ENCODE measurements at places on chromosomes 2 and 18.

DNA sequence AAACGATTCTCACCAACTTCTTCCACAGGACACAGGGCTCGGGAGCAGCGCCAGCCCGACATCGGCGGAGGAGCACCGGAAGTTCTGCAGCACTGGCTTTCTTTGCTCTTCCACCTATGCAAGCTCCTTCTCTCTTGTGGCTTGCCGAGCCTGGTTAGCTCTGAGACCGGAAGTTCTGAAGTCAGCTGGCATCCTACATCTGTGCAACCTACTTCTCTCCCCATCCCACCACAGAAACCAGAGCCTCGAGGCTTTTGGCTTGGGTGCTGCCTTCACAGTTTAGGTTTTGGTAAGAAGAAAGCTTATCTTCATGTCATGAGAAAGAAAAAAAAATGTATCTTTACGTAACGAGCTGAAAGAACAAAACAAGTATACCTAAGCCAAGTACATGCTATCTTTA, 111.7 kb downstream of the ANKRD44 start:
- DNase-seq, result no peak

DNA sequence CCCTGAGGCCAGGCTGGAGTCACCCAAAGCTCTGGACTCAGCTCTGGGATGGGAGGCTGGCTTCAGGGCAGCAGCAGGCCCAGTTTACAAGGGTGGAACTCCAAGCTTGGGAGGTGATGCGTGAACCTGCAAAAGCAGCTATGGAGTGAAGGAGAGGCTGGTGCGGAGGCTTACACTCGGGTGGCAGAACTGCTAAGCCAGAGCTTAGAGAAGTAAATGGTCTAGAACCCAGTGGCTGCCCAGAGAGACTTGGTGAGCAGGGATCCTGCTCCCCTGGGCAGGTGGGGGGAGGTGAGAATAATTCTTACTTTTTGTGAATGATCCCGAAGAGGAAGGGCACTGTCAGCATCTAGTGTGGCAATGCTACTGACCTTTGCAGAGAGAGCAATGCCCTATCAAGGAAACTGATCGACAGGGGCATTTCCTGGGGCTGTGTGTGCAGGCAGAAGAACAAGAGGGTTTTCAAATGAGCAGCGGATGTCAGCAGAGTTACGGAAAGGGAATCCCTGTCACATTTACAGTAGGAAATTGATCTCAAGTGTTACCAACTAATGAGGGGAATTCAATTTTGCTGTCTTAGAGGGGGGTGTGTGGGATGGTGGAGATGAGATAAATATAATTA, 80.4 kb downstream of the TGFA start:
- no peak for DNase-seq

DNA sequence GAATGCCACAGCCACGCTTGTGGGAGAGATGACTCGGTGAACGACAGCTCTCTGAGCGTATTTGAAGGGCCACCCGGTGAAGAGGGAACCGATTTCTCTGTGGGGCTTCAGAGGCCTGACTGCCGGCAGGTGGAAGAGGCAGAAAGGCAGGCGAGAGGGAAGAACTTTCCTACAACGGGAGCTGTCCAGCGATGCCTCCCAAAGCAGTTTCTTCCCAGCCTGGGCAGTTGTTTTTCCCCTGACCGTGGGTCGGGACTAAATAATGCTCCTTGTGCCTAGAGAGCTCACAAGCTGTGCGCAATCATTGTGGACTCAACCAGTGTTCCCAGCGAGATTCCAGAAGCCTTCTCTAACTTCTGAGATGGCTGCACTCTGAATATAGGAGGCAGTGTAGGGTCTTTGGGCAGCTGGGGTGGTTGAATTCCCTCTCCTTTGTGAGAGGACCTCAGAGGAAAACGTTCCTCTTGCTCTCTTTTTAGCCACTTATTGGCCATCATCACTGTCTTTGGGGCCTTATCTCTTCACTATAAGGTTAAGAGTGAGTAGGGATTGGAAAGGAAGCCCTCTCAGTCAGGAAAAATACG, 710 bp downstream of the SEC11C start:
- no peak for DNase-seq

DNA sequence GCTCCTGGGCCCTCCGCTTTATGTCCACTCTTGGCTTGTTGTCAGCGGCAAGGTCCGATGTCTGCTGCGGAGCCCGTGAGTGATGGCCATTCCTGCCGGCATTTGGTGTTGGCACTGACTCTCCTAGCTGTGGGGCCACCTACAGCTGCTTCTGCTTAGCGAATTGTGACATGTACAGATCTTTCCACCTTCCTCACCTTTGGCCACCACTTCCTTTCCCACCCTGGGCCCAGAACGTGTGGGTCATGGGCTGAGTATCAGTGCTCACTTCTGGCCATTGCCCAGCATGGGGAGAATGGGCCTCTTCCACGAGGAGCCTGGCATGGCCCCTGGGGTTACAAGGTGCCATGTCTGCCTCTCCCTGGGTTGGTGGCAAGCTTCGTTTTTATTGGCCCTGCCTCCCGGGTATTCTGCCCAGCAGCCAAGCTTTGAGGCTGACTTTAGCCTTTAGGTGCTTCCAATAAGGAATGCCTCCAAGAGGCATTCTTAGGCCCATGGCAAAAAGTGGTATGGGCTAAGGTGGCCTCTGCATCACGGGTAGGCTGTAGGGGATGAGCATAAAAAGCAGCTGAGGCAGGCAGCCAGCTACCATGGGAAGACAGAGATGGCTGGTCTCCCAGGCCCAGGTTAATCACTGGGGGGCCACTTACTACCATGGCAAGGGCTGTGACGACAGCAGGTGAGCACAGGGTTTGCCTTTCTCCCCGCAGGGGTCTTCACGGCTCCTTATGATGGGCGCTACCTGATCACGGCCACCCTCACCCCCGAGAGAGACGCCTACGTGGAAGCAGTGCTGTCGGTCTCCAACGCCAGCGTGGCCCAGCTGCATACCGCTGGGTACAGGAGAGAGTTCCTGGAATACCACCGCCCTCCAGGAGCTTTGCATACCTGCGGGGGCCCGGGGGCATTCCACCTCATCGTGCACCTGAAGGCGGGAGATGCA, 65.8 kb downstream of the EMILIN2 start:
- no peak for DNase-seq

DNA sequence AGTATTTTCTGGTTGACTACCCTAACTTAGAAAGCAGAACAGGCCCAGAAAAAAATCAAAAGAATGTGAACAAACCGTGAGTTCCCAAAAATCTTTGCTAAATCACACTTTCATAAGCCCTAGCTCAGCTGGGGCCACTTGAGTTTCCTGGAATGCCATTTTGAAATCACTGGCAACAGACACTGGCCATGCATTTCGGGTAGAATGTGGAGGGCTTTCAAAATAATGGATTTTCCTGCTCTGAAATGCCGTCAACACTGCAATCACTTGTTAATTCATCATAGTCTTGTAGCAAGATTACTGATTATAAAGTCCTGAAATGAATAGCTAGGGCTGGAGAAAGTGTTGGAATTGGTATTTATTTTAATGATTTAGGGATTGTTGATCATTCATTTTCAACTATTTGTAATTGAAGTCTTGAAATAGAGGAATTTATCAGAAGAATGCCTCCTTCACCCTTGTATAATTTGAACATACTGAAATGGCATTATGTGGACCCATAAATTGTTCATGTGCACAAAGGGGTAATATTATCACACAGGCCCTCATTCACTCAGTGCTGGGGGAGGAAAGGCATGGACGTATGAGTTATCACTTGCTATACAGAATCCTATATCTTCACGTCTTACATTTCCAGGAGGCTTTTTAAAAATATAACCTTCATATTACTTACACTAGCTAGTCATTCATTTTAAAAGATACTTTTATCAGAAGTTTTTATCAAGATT, 134.8 kb downstream of the DTNA start:
- DNase-seq, result no peak

GRCh38 chr2:10914272-10914693, 2.5 kb downstream of the KCNF1 start:
- DNase-seq, result no peak

DNA sequence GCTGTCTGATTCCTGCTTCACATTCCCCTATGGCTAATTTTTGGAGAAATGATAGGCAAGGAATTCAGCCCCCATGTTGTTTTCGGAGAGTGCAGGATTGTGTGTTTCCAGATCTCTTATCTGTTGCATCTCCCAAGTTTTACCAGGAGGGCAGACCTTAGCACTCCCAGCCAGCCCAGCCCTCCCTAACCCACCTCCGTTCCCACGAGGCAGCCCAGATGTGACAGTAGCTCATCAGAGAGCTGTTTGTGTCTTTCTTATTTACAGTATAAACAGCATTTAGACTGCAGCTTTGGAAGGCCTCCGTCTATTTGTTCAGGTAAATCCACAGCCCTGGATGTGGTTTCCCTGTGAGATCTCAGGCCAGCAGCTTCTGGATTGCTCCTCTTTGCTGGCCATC, 91.6 kb downstream of the THNSL2 start:
- no peak for DNase-seq

DNA sequence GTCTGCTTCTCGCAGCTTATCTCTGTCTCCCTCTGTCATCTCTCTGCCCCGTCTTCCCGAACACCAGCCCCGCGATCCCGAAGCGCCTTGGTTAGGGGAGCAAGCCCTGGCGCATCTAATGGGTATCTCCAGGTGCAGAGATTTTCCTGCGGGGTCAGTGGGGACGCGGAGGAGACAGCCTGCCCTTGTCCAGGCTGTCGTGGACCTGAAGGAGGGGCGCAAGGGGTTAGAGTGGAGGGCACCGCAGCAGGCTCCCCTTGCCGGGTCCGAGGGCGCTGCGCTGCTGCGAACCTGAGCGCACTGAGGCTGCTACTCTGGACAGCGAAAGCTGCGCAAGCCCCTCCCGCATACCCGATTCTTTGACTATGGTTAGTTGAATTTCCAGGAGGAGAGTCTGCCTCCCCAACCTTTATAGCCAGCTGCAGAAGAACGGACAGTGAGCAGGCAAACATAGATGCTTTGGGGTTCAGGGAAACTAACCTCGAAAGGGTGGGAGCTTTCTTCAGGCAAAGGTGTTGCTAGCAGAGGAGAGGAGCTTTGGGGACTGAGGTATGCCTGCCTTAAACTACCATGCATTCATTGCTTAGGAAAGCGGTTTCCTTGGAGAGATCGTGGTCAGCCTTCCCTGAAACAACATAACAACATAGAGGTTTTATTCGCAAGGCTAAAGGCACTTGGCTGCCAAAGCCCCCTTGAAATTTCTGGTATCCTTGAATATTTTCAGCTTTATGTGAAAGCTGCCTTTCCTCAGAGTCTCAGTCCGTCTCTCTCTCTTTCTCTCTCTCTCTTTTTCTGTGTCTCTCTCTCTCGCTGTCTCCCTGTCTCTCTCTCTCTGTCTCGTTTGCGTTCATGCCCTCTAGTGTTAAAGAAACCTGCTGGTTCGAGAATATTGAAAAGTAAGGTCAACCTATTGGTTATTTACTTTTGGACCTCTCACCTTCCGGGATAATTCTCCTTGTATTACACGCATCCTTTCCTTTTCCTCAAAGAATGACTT, 1.6 kb downstream of the GALNT13 start:
- DNase-seq, result no peak

GRCh38 chr2:71671895-71672825, 218.8 kb downstream of the DYSF start:
- DNase-seq, result no peak
